ENCODE measurements at places on chromosomes 2 and 18.

- no peak for DNase-seq
Measured at GRCh38 chr2:28088970-28089369, 198.4 kb downstream of the BABAM2 start.

DNA sequence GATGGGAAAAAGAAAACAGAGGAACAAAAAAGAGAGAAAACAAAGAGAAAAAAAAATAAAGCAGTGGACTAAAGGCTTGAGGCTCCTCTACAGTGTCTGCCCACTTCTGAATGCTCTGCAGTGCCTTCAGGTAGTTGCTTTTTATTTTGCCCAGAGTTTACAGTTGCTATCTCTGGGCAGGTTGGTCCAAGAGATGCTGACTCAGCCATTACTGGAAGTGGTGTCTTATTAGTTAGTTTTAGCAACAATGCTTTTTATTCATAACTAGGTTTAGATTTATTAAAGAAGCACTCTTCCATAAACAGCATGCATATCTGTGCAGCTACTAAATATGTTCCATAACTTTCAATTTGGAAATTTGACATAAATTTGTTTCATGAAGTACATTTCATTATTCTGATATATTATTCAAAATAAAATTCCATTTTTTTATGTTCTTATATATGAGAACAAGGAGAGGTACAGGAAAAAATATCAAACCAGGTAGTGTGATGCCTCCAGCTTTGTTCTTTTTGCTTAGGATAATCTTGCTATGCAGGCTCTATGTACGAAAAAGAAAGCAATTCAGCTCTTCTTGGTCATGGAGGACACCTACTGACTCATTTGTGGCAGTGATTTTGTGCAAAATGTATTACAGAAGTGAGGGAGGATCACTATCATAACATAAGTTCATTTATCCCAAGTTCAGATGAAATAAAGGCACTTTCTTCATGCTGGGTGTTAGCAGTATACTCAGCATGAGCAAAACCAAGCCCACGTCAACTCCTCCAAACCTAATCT, 69.5 kb downstream of the RPIA start:
- DNase-seq: no peak

DNA sequence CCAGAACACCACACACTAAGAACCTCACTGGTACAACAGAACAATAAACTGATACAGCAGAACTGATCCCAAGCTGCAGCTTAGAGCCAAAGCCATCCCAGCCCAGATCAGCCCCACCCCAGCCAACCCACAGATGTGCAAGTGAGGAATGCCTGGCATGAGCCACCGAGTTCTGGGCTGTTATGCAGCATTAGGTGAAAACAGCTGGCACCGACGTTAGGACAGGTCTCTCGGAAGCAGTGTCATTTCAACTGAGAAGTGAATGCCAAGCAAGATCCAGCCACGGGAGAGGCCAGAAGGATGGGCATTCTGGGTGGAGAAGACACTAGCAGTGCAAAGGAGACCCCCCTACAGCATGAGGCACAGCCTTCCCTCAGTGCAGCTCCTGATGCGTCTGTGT, 38.9 kb downstream of the ADCY3 start:
- DNase-seq: no peak

DNA sequence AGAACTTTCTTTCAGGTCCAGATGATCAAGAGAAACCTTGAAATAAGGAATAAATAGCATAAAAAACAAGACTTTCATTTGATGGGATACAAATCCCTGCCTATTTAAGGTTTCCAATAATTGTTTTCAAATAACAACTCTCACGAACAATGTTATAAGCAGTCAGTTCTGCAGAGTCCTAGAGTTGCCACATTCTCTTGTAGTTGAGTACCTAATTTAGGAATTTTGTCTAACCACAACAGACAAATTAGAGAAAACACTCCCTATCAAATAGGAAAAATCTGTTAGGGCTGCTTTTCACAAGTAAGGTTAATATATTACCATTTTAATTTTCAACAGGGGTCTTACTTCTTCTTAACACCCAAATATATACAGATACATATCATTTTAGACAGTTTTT, 130.1 kb upstream of the CDH20 start:
- DNase-seq: no peak

- peak; percentile 89 for DNase-seq
Measured at GRCh38 chr2:172693037-172693436, 42.6 kb upstream of the RAPGEF4 start.

DNA sequence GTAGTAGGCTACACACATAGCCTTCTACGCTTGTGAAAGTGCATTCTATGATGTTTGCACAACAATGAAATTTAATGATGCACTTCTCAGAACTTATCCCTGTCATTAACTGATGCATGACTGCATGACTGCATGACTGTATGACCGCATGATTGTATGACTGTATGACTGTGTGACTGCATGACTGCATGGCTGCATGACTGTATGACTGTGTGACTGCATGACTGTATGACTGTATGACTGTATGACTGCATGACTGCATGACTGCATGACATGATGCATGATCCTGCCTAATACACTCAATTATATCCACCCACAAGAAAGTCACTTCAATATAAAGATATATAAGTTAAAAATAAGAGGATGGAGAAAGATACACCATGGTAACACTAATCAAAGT, 365.4 kb upstream of the FSIP2 start:
- no peak for DNase-seq

DNA sequence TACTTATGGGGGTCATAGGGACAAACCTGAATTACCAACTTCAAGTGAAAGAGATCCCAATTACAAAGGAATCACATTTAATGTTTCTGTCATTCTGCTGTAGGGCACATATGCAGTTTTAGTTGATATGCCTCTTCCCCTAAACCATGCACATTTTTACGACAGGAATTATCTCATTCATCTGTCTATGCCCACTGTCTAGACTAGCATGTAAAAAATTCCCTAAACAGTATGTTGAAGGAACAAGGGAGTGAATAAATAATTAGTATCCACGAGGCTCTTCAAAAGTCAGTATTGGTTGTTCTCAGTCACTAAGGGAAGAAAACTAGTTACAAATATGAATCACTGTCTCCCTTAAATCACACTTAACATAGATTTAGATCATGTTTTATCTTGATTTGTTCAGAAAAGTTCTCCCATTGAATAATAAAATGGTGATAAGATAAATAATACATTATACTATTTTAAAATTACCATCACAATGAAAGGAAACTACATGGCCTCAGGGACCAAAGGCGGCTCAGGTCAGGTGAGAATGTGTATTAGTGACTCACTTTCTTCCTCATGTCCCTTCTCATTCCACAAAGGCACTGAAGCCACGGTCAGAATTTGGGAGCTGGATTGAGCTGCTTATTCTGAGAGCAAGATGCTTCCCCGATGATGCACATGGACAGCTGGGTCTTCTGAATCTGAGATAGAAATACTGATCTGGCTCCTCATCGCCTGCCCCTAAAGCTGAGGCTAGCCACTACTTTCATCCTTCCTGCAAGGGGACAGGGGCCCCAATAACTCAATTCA, 29.1 kb downstream of the DYM start:
- DNase-seq: no peak

- DNase-seq: peak; percentile 84
Measured at GRCh38 chr18:34219651-34220050, 5.1 kb downstream of the NOL4 start.

- DNase-seq: no peak
Measured at GRCh38 chr2:10079266-10079869, 843 bp downstream of the CYS1 start.

- DNase-seq: no peak
Measured at GRCh38 chr2:177894546-177894945, 178.0 kb downstream of the PDE11A start.

DNA sequence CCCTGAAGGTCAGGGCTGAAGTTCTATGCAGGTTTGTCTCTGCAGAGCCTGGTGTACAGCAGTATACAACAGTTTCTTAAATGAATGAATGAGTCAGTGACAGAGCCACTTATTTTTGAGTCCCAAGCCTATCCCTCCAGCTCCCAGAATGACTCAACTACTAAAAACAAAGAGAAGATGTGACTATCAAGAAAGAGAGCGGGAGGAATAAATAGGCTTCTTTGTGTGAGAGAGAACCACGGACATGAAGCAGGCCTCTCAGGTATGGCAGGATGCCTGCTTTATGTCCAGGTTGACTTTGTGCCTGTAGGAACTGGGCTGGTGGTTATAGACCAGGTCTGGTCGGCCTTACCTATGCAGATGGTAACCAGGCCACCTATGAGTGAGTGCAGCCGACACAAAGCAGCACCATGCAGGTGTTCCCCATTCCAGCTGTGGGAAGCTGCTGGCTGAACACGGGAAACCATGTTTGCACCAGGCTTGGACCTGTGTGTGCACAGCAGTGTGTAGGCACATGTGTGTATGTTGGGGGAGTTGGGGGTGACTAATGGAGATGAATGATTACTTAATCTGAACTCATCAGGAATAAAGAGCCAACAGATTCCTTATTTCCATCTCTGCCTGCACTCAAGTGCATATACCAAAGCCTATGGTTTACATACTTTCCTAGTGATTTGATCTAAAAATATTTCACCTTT, 171.0 kb downstream of the OSR1 start:
- DNase-seq: no peak

GRCh38 chr2:21939967-21940366, 816.2 kb downstream of the TDRD15 start:
- DNase-seq: no peak

- no peak for DNase-seq
Measured at GRCh38 chr2:88808083-88808482, 116.6 kb downstream of the RPIA start.

- no peak for DNase-seq
Measured at GRCh38 chr18:48201337-48202005, 207.7 kb downstream of the ZBTB7C start.

DNA sequence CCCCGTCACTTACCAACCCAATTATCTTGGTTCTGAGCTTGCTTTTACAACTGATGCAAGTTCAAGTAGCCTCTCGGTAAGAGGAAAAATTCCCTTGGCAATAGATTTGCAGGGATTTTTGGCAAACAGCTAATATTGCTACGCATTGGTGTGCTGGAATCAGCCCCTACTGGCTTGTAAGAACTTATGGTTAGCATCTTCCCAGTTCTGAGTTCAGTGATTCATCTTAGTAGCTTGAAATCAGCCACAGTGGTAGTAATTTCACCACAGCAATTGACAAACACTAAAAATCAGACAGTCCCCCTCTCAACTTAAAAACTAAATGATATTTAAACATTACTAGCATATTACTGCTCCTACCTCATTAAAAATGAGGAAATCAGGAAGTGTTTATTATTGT, 5.9 kb upstream of the RAX start:
- DNase-seq: no peak

GRCh38 chr2:70887550-70888246, 48.0 kb upstream of the ATP6V1B1 start:
- peak; percentile 22 for DNase-seq

- DNase-seq: no peak
Measured at GRCh38 chr2:226185616-226186211, 613.9 kb downstream of the IRS1 start.

DNA sequence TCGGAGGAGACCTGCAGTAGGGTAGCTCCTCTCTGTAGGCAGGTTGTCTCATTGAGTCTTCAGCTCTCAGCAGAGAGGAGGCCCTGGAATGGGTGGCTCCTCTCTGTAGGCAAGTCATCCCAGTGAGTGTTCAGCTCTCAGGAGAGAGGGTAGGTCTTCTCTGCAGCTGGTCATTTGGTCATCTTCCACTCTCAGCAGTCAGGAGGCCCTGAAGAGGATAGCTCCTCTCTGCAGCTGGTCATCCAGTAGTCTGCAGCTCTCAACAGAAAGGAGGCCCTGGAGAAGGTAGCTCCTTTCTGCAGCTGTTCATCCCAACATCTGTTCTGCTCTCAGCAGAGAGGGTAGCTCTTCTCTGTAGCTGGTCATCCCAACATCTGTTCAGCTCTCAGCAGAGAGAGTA, 26.0 kb upstream of the RUFY4 start:
- DNase-seq: no peak

DNA sequence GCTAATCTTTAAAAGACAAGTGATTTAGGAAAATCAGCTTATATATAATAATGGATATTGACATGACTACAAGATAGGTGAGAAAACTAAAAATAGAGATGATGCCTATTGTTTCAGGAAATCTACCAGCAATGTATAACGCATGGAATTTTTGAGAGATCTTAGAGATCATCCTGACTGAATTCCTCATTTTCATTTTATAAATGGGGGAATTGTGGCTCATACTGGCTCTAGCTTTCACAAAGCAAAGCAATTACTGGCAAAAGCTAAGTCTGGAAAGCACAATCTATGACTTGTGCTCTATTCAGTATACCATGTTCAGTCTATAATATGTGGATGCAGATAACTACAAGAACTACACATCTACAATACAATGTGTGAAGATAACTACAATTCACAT, 51.9 kb upstream of the FANCL start:
- DNase-seq: no peak

GRCh38 chr2:225437319-225437718, 37.8 kb downstream of the NYAP2 start:
- no peak for DNase-seq

DNA sequence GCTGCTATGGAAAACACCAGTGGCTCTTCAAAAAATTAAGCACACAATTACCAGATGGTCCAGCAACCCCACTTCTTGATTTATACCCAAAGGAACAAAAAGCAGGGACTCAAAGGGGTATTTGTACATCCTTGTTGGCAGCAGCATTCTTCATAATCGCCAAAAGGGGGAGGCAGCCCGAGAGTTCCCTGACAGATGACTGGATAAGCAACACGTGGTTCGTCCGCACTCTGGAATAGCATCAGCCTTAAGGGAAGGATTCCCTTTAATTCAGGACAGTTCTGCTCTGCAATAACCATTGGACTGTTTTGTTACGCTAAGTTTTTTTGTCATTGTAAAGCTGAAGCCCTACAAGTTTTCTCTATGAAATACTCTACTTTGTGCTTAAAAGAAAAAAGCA, 76.7 kb upstream of the TWIST2 start:
- DNase-seq: peak; percentile 4

GRCh38 chr18:28781616-28782362, 604.9 kb upstream of the CDH2 start:
- DNase-seq: no peak

- no peak for DNase-seq
Measured at GRCh38 chr2:176540995-176541394, 271.8 kb downstream of the MTX2 start.

GRCh38 chr2:127149384-127149783, 42.4 kb upstream of the BIN1 start:
- DNase-seq: no peak

DNA sequence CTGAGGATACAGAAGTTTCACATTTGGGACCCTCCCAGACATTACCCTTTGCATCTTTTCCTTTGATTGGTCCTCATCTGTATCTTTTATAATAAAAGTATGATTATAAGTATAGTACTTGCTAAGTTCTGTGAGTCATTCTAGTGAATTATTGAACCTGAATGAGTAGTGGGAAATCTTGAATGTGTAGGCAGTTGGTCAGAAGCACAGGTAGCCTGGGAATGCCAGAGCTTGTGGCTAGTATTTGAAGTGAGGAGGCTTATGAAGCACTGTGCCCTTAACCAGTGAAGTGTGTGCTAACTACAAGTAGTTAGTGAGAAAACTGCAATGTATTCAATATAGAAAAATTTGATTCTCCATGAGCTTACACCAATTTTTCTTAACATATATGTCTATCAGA, 257.6 kb downstream of the GRB14 start:
- no peak for DNase-seq

- DNase-seq: no peak
Measured at GRCh38 chr2:148702475-148702874, 57.9 kb downstream of the EPC2 start.

GRCh38 chr2:206368484-206368883, 74.8 kb upstream of the ADAM23 start:
- DNase-seq: no peak
